ENCODE measurements at places on chromosomes 6 and 20.

GRCh38 chr6:113833537-113833936 lies 23.6 kb upstream of the MARCKS start:
- peak; percentile 56 for DNase-seq

- DNase-seq = peak; percentile 80
These were observed 193.4 kb downstream of the CDC5L start for GRCh38 chr6:44580901-44581300.

DNA sequence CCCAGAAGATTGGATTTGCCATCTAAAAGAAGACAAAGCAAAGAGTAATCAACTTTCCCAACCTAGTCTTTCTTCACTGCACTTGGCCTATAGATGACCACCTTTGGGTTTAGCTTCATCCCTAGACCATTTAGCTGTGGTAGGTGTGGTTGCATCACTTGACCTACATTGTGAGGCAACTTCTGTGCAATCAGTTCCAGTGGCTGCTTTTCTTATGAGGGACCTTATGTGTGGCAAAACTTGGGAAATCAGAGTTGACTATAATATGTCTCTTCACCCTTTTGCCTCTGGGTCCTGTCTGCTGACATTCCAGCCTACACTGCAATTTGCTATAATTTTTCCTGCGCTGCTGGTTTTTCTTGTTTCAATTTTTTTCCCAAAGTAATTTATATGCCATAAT lies 55.2 kb downstream of the PRDM13 start:
- DNase-seq = no peak

- DNase-seq = no peak
These were observed 24.3 kb downstream of the BMP6 start for GRCh38 chr6:7750197-7750596.

- no peak for DNase-seq
These were observed 46.9 kb downstream of the GFRA4 start for GRCh38 chr20:3616250-3616649.

GRCh38 chr20:38050686-38051085 lies 17.1 kb downstream of the RPRD1B start:
- DNase-seq = no peak

- DNase-seq = no peak
These were observed 13.4 kb downstream of the ENPP1 start for GRCh38 chr6:131821010-131821807.

- DNase-seq = no peak
These were observed 8.8 kb downstream of the SLC17A9 start for GRCh38 chr20:62961310-62961783.
